ENCODE measurements at places on chromosomes 7 and 10.

GRCh38 chr10:11180228-11180627 lies 162.6 kb downstream of the CELF2 start:
- DNase-seq: no peak

DNA sequence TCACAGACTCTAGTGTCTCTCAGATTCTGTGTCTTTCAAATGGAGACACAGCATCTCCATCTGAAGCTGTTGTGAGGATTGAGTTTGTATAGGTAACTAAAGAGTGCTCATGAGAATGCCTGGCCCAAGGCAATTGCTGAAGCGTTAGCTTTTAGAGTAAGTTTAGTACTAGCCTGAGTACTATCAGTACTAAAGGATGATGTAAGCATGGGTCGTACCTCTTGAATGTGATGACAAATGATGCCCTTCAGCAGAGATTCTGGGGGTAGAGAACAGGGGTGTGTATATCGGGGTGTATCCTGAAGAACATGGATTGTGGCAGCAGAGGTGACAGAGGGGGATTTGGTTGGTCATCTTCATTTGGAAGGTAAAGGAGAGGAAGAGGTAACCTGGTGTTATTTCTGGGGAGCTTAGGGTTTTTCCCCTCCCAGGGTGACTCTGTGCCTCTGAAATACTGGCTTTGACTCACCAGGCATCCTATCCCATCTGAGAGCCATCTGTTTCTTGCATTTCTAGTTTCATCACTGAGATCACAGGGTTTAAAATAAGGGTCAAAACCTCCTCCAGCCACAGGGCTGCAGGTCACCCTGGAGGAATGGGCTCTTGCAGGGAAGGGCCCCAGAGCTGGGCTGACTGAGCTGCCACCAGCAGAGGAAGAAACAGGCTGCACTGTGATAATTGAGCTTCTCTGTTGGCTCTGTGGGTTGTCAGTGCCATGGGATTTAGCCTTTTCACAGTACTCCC lies 756.0 kb downstream of the KCNMA1 start:
- DNase-seq: peak; percentile 65

DNA sequence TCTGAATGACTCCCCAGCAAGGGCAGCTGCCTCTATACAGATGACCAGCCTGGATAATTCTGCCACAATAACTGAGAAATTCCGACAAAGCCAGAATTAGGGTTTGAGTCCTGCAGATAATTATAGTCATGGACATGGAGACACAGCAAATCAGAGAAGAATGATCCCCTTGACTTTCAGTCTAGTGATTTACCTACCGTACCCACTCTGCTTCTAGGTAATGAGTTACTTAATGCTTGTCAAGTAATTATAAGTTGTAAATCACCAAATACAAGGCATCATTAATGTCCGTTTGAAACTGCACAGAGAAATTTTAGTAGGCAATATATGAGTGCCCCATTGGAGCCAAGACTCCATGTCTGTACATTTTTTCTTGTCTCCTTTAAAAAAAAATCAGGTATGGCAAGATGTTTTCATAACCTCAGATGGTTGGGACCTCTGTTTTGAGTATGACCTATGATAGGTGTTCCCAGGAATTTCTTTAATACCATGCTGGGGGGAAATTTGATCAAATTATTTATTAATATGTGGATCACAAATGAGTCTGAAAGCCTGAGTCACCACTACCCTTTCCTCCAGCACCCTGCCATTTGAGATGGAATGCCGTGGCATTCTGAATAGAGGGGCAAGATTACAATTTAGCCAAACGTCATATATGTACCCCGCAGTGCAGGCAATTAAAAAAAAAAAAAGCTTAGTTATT lies 5.5 kb upstream of the ARID5B start:
- DNase-seq: no peak

- DNase-seq: no peak
These were observed 162.0 kb downstream of the DGKI start for GRCh38 chr7:137684776-137685175.

GRCh38 chr7:70353330-70353945 lies 755.2 kb downstream of the AUTS2 start:
- no peak for DNase-seq

DNA sequence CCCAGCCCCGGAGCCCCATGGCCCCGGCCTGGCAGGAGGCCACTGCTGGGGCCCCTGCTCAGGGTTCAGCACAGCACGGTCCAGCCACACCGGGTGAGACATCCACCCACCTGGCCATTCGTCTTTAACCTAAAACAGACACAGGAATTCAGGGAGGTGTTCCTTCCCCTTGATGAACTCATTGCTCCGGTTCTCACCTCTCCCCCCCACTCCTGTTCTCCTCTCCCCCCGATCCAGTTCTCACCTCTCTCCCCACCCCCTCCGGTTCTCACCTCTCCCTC lies 129.8 kb downstream of the DIP2C start:
- no peak for DNase-seq

GRCh38 chr10:49081547-49082275 lies 33.6 kb downstream of the VSTM4 start:
- no peak for DNase-seq

DNA sequence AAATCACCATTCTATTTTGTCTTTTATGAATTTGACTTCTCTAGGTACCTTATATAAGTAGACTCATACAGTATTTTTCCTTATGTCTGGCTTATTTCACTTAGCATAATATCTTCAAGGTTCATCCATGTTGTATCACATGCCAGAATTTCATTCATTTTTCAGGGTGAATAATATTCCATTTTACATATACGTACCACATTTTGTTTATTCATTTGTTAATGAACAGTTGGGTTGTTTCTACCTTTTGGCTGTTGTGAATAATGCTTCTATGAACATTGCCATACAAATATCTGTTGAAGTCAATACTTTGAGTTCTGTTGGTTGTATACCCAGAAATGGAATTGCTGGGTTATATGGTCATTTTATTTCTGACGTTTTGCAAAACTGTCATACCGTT lies 20.7 kb downstream of the AHCYL2 start:
- no peak for DNase-seq

- DNase-seq: peak; percentile 65
These were observed 56.2 kb upstream of the TM9SF3 start for GRCh38 chr10:96642973-96643372.

GRCh38 chr7:49878089-49878488 lies 104.7 kb downstream of the VWC2 start:
- no peak for DNase-seq

DNA sequence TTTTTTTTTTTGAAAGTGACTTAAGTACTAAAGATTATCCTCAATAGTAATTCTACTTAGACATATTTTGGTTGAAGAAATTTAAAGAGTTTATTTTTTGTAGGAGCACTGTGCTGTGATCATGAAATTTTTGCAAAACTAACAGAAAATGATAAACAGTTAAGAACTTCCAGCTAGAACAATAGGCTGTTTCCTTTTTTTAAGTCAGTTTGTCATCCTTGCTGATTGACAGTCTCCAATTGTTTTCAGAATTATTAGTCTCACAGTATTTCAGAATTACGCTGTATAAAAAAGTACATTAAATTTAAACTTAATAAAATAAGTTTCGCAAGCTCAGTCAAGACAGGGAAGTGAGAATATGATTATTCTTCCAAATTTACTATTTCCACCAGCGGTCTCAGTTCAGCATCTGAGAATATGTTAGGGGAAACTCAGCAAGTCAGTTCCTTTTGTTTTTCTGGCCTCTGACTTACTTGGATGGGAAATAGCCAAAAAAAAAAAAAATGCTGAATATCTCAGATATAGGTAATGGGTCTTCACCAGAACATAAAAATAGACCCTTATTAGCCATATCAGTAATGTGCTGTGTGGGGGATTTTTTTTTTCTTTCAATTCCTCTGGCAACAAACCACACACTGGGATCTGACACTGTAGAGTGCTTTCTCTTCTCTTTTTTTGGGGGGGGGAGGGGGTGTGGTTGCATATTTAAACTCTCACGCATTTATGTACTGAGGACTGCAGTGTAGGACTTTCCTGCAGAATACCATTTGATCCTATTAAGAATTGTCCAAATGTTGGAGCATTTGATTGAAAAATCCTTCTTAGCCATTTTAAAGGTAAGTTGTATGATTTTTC lies at the start of gene CD36:
TSS of gene CD36 (plus strand) at position 732 of the 855 bp plus-strand sequence. CDS start 8,099 bp downstream, outside the sequence.
- DNase-seq: no peak

DNA sequence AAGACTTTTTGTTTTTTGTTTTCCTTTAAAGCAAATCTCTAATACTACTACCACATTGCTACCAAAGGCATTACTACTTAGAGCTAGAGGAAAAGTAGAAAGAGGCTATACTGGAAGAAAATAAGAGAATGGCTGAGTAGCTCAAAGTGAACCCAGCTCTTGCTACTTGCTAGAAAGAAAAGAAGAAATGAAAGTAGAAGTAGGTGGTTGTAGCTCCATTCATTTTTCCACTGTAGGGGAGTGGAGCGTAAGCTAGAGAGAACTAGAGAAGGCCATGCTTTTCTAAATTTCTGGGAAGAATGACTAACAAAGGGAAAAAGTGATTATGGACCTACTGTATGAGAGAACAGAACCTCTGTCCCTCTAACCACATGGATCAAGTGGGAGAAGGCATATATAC lies 184.4 kb downstream of the PON1 start:
- no peak for DNase-seq

GRCh38 chr10:12945690-12946359 lies 55.7 kb downstream of the CCDC3 start:
- DNase-seq: no peak

DNA sequence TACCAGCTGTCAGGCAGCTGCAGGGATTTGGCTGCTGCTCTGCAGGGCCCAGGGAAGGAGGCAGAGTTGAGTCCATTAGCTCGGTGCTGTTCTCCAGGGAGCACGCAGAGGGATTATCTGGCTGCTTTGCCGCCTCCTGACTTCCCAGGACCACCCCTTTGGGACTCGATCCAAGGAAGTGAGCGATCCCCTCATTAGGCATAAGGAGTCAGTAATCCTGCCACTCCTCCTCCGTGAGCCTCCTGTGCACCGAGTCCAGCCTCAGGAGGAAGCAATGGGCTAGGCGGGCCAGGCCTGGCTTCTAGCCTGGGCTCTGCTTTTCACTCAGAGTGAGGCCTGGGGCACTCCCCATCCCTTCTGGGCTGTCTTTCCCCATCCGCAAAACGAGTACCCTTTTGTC lies 417.9 kb downstream of the RPS24 start:
- no peak for DNase-seq

GRCh38 chr7:20407585-20408466 lies 77.1 kb downstream of the ITGB8 start:
- peak; percentile 62 for DNase-seq

GRCh38 chr10:56142092-56142728 lies 218.8 kb downstream of the ZWINT start:
- DNase-seq: no peak

- DNase-seq: no peak
These were observed 143.4 kb downstream of the PPP1R3A start for GRCh38 chr7:113775401-113775800.

DNA sequence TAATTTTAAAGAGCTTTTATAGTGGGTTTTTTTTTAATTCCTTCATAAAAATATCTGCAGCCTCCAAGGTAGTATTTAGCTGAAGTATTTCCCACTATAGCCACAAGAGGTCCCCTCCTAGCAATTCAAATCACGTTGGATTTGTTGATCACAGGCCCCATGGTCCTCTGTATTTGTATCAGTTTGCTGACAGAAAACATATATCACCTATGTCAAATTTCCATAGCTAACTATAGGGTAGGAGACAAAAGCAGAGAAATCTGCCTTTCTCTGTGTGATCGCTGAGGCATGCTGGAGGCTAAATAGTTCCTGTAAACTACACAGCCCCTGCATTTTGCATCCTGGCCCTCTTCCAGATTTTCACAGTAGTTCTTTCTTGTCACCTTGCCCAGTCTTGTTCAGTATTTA lies 1.7 kb upstream of the CTNNA3 start:
- DNase-seq: peak; percentile 41

DNA sequence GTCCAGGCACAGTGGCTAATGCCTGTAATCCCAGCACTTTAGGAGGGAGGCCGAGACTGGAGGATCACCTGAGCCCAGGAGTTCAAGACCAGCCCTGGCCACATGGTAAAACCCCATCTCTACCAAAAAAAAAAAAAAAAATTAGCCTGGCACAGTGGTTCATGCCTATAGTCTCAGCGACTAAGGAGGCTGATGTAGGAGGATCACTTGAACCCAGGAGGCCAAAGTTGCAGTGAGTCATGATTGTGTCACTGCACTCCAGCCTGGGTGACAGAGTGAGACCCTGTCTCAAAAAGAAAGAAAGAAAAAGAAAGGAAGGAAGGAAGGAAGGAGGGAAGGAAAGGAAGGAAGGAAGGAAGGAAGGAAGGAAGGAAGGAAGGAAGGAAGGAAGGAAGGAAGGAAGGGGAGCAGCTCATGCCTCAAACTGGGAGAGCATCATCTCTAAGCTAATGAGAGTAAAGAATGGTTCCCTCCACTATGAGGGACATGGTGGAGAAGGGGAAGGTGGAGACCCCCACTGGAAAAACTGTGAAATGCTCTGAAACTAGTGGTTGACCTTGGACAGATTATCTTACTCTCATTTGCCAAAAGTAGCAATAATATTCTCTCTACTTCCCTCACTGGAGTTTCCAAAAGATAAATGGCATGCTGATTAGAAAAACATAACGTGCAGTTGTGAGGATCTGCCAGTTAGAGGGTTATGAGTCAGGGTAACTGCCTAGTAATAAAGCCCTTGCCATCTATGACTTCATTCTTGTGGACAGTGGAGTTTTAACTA lies 16.8 kb downstream of the GIMAP5 start:
- no peak for DNase-seq

DNA sequence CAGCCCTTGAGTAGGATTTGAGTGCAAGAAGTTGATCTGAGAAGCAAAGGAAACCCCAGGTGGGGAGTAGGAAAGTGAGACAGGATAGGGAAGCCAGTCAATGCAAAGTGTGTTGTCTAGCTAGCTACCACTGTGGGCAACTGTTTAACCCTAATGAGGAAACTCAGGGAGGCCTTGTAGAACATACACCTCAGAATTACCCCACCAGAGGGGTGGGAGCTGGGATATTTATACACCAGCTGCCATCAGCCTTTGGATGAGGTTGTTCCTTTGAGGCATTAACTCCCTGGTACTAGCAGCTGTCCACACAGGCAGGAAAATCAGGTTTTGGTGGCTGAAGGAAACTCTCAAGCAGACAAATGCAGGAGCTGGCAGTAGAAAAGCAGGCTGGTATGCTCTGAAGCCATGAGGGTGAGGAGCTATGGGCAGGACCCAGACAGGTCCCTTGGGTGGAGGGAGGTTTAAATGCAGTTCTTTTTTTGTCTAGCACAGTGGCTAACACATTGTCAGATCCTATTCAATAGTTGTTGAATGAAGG lies 60.1 kb upstream of the ARID5B start:
- DNase-seq: no peak

- DNase-seq: peak; percentile 72
These were observed 70.2 kb downstream of the NOC3L start for GRCh38 chr10:94292434-94293090.

DNA sequence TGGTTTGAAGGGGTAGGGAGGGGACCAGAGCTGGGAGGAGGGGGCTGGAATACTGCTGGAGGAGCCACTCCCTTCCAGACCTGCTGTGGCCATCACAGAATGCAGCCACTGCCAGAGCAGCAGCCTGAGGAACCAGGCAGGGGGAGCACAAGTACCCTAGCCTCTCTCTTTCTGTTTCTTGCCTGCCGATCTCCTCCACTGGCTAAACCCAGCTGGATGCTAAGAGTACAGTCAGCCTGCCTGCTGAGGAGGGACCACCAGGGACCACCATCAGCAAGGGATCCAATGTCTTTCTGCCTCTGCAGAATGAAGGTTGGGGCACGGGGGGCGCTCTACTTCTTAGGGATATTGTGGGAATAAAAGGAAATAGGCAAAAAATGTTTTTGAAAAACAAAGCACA lies 4.7 kb downstream of the BLVRA start:
- DNase-seq: no peak

GRCh38 chr7:108057951-108058481 lies 55.1 kb upstream of the LAMB1 start:
- DNase-seq: no peak

Data from EL (cell line).